ENCODE measurements at places on chromosomes 1 and 21. TPM values are rescaled to one million over a fixed set of nuclear protein-coding genes. Genes with fewer than 3 reads are reported as not detected.

- DNase-seq = no peak
- H3K4me3 ChIP-seq = no peak overlapping the region
- no peaks in the 10 kb centered on the region for H3K36me3 ChIP-seq
- H3K27ac ChIP-seq = no peak overlapping the region
These were observed 44.0 kb upstream of the HMGB4 start for GRCh38 chr1:33819913-33820311.

GRCh38 chr1:70486676-70487458 lies 75.8 kb downstream of the CTH start:
- no peaks in the 10 kb centered on the region for H3K27me3 ChIP-seq
- DNase-seq = peak; percentile 55
- peaks cover 7% of the 10 kb centered on the region for H3K4me1 ChIP-seq
- H3K4me3 ChIP-seq = no peak overlapping the region
- no peaks in the 10 kb centered on the region for H3K36me3 ChIP-seq

GRCh38 chr1:95039360-95040031 lies 33.3 kb downstream of the ALG14 start:
- no peak overlapping the region for H3K4me3 ChIP-seq
- peaks cover 7% of the 10 kb centered on the region for H3K4me1 ChIP-seq
- no peak for DNase-seq
- H3K27me3 ChIP-seq = no peaks in the 10 kb centered on the region
- no peaks in the 10 kb centered on the region for H3K36me3 ChIP-seq

DNA sequence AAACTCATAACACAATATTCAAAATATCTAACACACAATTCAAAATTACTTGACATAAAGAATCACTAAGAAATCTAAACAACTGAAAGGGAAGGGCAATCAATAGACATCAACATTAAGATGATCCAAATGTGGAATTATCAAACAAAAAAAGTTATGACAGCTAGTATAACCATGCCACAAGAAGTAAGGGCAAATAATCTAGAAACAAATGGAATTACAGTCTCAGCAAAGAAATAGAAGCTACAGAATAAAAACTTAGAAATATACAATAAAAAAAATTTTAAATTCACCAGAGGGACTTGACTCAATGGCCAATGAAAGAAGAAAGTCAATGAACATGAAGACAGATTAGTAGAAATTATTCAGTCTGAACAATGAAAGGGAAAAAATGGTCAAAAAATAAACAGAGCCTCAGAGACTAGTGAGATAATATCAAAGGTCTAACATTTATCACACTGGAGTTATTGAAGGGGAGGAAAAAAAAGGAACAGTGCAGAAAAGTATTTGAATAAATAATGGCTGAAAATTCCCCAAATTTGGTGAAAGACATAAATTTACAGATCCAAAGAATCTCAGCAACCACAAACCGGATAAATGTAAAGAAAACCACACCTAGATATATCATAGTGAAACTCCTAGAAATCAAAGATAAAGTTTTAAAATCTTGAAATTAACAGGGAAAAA lies 41.8 kb downstream of the BARHL2 start:
- DNase-seq = no peak
- H3K4me1 ChIP-seq = no peaks in the 10 kb centered on the region
- no peak overlapping the region for H3K4me3 ChIP-seq
- no peaks in the 10 kb centered on the region for H3K36me3 ChIP-seq
- H3K27me3 ChIP-seq = no peaks in the 10 kb centered on the region
- no peak overlapping the region for H3K27ac ChIP-seq

GRCh38 chr1:4081806-4082711 lies 182.0 kb upstream of the C1orf174 start:
- H3K27ac ChIP-seq = no peak overlapping the region
- no peaks in the 10 kb centered on the region for H3K27me3 ChIP-seq
- H3K4me1 ChIP-seq = no peaks in the 10 kb centered on the region
- H3K4me3 ChIP-seq = no peak overlapping the region
- no peaks in the 10 kb centered on the region for H3K36me3 ChIP-seq

BRINP3 gene
- total RNA-seq = not detected

GPR52 gene
- 0.94 TPM for total RNA-seq

GRCh38 chr1:2417083-2417832 lies 4.9 kb upstream of the PEX10 start:
- no peaks in the 10 kb centered on the region for H3K36me3 ChIP-seq
- DNase-seq = no peak
- no peak overlapping the region for H3K27ac ChIP-seq
- H3K4me1 ChIP-seq = no peaks in the 10 kb centered on the region
- no peaks in the 10 kb centered on the region for H3K27me3 ChIP-seq

- no peaks in the 10 kb centered on the region for H3K27me3 ChIP-seq
- no peak overlapping the region for H3K4me3 ChIP-seq
- no peaks in the 10 kb centered on the region for H3K36me3 ChIP-seq
- no peak for DNase-seq
- H3K4me1 ChIP-seq = no peaks in the 10 kb centered on the region
These were observed 56.5 kb downstream of the SETD4 start for GRCh38 chr21:36003776-36004175.

DNA sequence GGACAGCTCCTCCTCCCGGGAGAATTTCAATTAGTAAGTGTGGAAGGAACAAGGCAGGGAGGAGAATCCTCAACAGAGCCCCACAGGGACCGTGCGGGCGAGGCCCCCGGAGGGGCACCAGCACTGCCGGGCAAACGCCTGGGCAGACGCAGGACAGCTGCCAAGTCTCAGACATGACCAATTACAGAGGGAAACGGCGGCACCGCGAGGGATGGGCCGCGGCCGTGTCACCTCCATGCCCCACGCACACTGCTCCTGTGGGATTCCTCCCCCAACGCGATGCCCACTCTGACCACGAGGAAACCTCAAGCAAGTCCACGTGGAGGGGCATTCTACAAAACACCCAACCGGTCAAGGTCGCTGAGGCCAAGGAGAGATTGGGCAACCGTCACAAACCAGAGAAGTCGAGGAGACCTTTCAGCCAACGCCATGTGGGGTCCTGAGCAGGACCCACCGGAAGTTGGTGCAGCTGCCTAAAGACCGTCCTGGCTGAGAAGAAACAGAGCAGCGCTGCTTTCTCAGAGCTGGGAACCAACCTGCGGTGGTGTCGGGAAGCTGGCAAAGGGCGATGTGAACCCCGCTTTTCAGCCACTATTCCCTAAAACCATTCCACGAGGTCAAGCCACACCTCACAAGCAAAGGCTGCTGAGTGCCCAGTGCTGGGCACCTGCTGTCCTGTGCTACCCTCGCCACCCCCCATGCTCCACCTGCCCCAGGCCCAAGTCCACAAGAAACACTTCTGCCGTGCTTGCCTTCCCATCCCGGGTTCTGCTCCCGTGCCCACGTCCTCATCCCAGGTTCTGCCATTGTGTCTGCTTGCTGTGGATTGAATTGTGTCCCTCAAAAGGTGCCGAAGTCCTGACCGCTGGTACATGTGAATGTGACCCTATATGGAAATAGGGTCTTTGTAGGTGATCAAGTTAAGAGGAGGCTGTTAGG lies 1.4 kb upstream of the KRTAP10-4 start:
- H3K36me3 ChIP-seq = no peaks in the 10 kb centered on the region
- H3K4me1 ChIP-seq = no peaks in the 10 kb centered on the region
- no peaks in the 10 kb centered on the region for H3K27me3 ChIP-seq
- no peak overlapping the region for H3K4me3 ChIP-seq
- no peak overlapping the region for H3K27ac ChIP-seq

KIF14 gene
- not detected for total RNA-seq

Measured in ovary (tissue), 10 donors.